ENCODE measurements at places on chromosomes 5 and 9.

DNA sequence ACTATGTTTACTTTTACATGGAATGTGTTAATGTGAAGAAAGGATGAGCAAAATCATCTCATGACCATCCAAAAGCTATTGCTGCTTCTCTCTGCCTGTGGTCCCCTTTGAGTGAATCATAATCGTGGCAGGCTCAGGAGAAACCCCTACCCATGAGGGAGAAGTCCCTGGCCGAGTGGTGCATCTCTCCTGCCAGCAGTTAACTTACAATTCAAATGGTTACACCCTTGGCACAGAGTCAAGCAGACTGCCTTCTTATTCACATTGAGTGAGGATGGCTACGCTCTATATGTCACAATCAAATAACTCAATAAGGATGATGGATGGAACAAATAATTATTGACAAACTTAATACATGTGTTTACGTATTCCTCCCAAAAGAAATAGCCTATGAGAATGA lies 179.1 kb downstream of the FGF1 start:
- DNase-seq: no peak

GRCh38 chr5:68648944-68649857 lies 433.6 kb downstream of the PIK3R1 start:
- no peak for DNase-seq

GRCh38 chr5:152259702-152260101 lies 145.4 kb downstream of the NMUR2 start:
- DNase-seq: no peak

DNA sequence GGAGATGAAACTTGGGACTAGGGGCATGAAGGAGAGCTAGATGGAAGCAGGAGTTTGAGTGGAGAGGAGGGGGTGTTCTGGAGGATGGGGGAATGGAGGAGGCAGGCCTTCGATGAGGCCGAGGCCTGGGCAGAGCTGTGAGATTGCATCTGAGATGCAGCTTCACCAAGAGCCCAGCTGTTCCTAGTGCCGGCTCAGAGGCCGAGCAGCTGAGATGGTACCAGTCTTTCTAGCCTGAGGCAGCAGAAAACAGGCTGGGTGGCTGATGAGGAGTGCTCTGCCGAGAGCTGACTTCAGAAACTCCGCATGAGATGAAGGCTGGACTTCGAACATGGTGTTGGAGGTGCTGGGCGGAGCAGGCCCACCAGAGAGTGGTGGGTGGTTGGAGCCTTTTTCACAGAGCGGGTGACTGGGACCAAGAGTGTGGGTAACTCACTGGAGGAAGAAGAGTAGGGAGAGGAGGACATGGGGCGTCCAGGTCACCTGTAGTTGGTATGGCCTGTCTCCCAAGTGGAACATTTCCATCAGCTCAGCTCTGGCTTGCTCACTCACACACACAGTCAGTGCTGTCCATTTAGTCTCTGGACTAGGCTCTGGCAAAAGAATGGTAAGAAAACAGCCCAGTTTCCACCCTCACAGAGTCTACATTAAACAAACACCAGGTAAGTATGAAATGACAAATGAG lies 54.7 kb downstream of the TMOD1 start:
- no peak for DNase-seq

DNA sequence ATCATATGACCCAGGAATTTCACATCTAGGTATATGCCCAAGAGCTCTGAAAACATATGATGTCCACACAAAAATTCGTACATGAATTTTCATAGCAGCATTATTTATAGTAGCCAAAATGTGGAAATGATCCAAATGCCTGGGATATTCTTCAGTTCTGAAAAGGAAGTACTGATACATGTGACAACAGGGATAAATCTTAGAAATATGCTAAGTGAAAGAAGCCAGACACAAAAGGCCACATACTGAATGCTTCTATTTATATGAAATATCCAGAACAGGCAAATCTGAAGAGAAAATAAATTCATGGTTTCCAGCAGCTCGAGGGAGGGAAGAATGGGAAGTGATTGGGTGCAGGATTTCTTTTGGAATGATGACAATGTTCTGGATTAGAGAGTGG lies 16.8 kb upstream of the ZBTB43 start:
- DNase-seq: no peak

- DNase-seq: no peak
These were observed 140.5 kb upstream of the TUT7 start for GRCh38 chr9:86494644-86495111.
